ENCODE measurements at places on chromosomes 1 and 21. TPM values are rescaled to one million over a fixed set of nuclear protein-coding genes. Genes with fewer than 3 reads are reported as not detected.

The INAVA gene
- 0.52 TPM for total RNA-seq

The NPHS2 gene
- total RNA-seq, result not detected

The VWA5B1 gene
- total RNA-seq, result 0.52 TPM

The KLHL17 gene
- 1.0 TPM for total RNA-seq

The CRYZ gene
- 21.4 TPM for total RNA-seq

The C1orf56 gene
- total RNA-seq, result 1.6 TPM

The PRAMEF13 gene
- total RNA-seq, result not detected

The MPL gene
- total RNA-seq, result not detected

The C8B gene
- total RNA-seq, result not detected

The KCNE1 gene
- 0.52 TPM for total RNA-seq

The TMEM200B gene
- total RNA-seq, result 6.8 TPM

The DCST2 gene
- total RNA-seq, result not detected

The OVAAL gene
- not detected for total RNA-seq

The LCE5A gene
- not detected for total RNA-seq

The ADIPOR1 gene
- 96.6 TPM for total RNA-seq

The CHRM3 gene
- total RNA-seq, result 1.6 TPM

The FBXO2 gene
- total RNA-seq, result 0.52 TPM

The HEYL gene
- 11.0 TPM for total RNA-seq

The CXADR gene
- 0.52 TPM for total RNA-seq

The TTC22 gene
- not detected for total RNA-seq

The CNTN2 gene
- total RNA-seq, result 2.6 TPM

The FAM78B gene
- 1.0 TPM for total RNA-seq

The GBP7 gene
- not detected for total RNA-seq

The RORC gene
- 8.9 TPM for total RNA-seq

The FOXO6 gene
- total RNA-seq, result 2.6 TPM

The MAP3K6 gene
- total RNA-seq, result 4.2 TPM

The TRIM62 gene
- 3.1 TPM for total RNA-seq

The TPRG1L gene
- total RNA-seq, result 17.2 TPM

The COL8A2 gene
- total RNA-seq, result 11.0 TPM

The LRRIQ3 gene
- total RNA-seq, result 1.0 TPM

The AADACL4 gene
- not detected for total RNA-seq

The FAM3B gene
- total RNA-seq, result not detected

The CLCA4 gene
- total RNA-seq, result not detected

The NTNG1 gene
- total RNA-seq, result 8.4 TPM

The ILDR2 gene
- 2.6 TPM for total RNA-seq

The GJA8 gene
- total RNA-seq, result not detected

The CRNN gene
- not detected for total RNA-seq

The TFF3 gene
- total RNA-seq, result 5.2 TPM

The ESRRG gene
- total RNA-seq, result 25.1 TPM

The SPRR1A gene
- total RNA-seq, result not detected

The KAZN gene
- total RNA-seq, result 3.7 TPM

The KRTAP10-5 gene
- total RNA-seq, result not detected
